ENCODE measurements at places on chromosomes 16 and 17. TPM values are rescaled to one million over a fixed set of nuclear protein-coding genes. Genes with fewer than 3 reads are reported as not detected.

The MFAP4 gene
- total RNA-seq = 39.1 TPM

The KRT12 gene
- not detected for total RNA-seq

The ZNF624 gene
- 5.2 TPM for total RNA-seq

The ARL5C gene
- not detected for total RNA-seq

The KRT20 gene
- total RNA-seq = not detected

The MYOCD gene
- 1.4 TPM for total RNA-seq

The FBXW10B gene
- 0.20 TPM for total RNA-seq

Data from smooth muscle cell of the pulmonary artery (primary cell).